DMS79 (cell line): ENCODE measurements at places on chromosomes 5 and 9.

DNA sequence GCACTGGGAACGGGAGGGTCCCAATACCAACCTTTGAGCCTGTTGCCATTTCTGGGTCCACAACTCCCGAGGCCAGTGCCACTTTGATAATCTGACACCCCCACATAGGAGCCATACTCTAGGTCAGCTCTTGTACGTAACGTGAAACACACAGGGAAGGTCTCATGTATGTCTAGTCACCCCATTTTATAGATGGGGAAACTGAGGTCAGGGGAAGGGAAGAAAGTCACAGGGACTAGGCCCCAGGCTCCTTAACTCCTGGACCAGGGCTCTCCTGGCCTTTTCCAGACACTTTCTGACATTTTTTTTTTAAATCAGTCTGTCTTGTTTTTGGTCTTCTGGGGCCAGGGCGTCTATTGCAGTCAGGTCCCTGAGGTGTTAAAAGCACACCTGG, 80.3 kb upstream of the SLC25A51 start:
- no peak for DNase-seq

DNA sequence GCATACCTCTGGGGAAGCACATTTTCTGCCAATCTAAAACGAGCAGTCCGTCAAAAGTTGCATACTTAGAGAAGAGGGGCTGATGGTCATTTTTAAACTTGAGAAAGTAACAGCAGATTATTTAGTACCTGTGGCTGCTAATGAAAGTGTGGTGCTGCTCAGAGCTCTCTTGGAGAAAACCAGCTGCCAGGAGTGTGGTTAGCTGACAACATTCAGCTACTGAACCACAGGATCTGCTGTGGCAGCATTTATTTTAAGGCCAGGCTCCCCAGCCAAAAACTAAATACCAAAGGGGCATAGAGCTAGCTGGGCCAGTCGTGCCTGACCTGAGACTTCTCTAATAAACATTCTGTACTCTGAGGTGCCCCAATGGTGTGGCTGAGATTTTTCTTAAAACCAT, 203.6 kb downstream of the EDIL3 start:
- DNase-seq = no peak

DNA sequence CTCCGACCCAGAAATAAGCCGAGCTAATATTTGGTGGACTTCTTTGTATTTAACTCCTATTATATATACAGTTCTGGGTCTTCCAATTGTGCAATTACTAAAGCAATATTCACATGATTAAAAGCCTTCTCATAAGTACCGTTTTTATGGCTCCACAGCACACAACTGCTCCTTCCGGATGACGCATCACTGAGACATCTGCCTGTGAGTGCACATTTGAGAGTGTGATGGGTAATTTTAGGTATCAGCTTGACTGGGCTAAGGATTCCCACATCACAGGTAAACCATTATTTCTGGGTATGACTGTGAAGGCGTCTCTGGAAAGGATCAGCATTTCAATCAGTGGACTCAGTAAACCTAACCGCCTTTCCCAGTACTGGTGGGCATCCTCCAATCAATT, 77.5 kb upstream of the SYK start:
- DNase-seq = no peak

- peak; percentile 71 for DNase-seq
Measured at GRCh38 chr9:14344053-14344524, 30.1 kb upstream of the NFIB start.

DNA sequence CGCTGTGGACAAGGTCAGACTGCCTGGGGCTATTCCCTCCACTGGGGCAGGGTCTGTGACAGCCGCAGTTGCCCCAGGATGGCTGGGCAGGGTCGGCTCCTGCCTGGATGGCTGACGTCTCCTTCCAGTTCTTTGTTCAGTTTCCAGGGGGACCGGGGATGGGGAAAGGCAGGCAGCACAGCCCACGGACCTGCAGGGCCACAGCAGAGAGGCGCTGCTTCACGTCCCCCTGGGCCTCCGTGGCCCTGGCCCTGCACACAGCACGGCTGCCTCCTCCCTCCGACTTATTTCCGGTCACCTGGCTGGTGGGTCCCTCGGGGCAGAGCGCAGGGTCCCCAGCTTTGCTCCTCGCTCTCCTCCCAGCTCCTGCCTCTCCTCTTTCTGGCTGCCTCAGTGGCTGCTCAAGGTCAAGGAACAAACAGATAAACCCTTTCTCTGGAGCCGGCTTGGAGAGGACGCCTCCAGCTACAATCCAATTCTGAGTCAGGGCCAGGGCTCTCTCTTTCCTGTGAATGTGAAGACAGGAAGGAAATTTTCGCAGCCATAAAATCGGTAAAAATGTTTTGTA, 169.7 kb downstream of the C9orf50 start:
- DNase-seq = no peak

- DNase-seq = peak; percentile 36
Measured at GRCh38 chr9:138045541-138046490, 168.2 kb downstream of the CACNA1B start.

- no peak for DNase-seq
Measured at GRCh38 chr5:135683189-135683588, 104.4 kb upstream of the CXCL14 start.
